ENCODE measurements at places on chromosomes 4 and X.

GRCh38 chrX:129784371-129784770, 4.6 kb downstream of the SASH3 start:
- no peak for DNase-seq

GRCh38 chr4:7828011-7828720, 111.5 kb downstream of the AFAP1 start:
- peak; percentile 99 for DNase-seq

DNA sequence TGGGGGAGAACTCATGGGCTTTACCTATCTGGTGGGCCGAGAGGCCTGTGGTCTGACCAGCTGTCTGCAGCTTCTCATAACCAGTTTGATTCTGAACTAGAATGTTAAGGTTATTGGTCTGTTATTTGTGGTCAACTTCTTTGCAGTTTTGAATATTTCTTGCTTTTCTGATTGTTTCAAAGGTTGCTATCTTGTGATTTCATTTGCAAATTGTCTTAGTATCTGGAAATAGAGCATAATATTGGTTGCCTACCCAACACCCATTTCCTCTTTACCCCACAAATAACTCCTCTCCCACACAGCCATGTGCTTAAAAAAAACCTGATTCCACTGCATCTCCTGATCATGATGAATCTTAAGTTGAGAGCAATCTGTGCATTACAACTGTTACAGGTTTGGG, 39.1 kb upstream of the BMP2K start:
- DNase-seq: no peak

GRCh38 chrX:104172121-104172520, 5.9 kb downstream of the FAM199X start:
- DNase-seq: no peak

- no peak for DNase-seq
Observed at GRCh38 chrX:7318241-7318640, 170.3 kb upstream of the PUDP start.

DNA sequence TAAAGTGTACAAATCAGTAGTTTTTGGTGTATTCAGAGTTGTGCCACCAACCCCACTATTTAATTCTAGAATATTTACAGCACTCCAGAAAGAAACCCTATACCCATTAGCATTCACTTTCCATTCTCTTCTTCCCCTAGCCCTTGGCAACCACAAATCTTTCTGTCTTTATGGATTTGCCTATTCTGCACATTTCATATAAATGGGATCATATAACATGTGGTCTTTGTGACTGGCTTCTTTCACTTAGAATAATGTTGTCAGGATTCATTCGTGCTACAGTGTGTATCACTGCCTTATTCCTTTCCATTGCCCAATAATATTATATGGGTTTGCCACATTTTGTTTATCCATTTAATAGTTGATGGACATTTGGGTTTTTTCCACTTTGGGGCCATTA, 32.2 kb downstream of the SGMS2 start:
- DNase-seq: no peak

GRCh38 chr4:138696058-138696457, 319.5 kb upstream of the NOCT start:
- DNase-seq: no peak

- DNase-seq: no peak
Observed at GRCh38 chrX:68440442-68440841, 7.1 kb upstream of the OPHN1 start.

GRCh38 chr4:70511365-70511764, 7.0 kb upstream of the AMTN start:
- no peak for DNase-seq

DNA sequence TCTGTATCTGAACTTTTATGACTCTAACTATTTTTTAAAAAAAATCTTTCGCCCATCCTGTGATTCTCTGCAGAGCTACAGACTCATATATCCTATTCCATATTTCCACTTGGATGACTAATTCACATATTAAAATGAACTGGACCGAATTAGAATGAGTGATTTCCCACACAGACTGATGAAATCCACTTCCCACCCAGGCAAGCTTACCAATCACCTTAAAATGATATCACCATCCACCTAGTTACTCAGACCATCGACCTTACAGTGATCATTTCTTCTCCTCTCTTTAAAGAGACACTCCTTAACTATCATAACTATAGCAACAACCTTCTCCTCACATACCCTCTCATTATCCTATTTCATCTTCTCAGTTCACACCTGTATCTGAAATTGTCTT, 34.1 kb upstream of the GUCY1B1 start:
- no peak for DNase-seq

GRCh38 chr4:163600727-163601126, 106.2 kb downstream of the TMA16 start:
- no peak for DNase-seq

DNA sequence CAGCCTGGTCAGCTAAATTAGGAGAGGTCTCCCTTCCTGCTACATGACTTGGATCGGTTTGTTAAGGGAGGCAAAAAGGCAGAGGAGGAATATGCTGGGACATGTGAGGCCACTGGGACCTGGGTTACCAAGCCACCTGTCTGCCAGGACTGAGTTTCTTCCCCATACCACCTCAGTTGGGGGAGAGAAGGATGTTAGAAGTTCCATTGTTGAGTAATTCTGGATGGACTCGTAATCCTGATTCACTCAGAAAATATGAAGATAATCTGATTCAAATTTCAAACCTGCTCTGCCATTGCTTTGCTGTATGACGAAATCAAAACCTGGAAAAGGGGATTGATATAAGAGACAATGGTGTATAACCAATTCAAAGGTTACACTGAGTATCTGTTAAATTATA, 97.4 kb upstream of the S100G start:
- no peak for DNase-seq

DNA sequence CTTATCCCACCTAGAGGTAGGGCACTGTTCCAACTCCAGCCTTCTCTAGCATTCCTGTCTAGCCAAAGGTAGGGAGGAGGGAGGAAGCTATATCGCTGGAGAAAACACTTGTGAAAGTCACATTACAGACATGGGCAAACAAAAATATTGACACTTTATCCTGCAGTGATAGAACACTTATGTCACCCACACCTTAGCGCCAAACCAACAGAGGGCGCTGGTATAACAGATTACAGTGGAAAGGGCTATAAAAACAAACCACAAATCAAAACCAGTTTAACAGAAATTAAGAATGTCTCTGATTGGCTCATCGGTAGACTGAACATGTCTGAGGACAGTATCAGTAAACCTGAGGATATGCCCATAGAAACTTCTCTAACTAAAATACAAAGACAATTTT, 451.3 kb downstream of the TLL1 start:
- DNase-seq: no peak

GRCh38 chr4:17236686-17237085, 275.2 kb downstream of the QDPR start:
- peak; percentile 28 for DNase-seq

DNA sequence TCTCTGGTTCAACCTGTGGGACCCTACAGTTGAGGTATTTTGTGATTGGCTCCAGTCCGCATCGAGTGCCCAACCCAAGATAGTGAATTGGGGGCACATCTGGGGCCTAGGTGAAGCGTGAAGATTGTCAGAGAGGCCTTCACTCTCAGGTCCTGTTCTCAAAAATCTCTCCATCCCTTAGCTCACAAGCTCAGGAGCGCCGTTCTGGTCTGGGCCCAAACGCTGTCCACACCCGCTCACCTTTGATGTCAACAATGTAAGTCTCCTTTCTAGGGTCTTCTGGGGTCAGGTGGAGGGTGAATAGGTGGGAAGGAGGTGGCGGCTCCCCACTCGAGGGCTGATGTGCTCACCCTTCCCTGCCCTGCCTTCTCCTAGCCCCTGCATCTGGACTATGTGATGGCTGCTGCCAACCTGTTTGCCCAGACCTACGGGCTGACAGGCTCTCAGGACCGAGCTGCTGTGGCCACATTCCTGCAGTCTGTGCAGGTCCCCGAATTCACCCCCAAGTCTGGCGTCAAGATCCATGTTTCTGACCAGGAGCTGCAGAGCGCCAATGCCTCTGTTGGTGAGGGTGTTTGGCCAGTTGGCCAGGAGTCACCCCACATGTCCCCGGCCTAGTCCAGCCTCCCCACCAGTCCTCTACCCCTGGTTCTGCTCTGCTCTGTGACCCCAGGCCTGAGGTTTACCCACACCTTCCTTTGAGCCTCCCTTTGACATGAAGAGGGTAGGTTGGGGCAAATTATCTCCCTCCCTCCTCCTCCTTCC, 7.6 kb upstream of the CDK16 start:
- no peak for DNase-seq

DNA sequence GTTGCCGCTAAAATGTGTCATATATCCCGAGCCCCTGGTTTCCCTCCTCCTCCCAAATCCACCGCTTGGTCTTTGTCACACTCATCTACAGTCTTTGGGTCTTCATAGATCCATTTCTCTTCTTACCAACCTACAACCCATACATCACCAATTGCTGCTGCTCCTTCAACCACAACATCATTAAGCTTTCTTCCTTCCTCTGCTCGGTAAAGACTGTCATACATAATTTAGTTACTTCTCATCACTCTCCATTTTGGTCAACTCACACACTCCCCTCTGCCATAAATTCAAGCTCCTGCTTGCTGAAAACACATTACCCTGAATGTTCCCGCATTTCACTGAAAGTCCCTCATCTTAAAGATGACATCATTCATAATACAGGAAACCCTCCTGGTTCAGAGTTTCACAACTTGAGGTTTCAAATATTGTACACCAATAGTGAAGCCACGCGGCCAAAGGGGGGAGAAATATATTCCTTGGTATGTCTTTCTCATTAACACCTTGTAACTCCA, 1.7 kb upstream of the DCTD start:
- DNase-seq: no peak

GRCh38 chr4:61741327-61742096, 541.4 kb downstream of the ADGRL3 start:
- DNase-seq: no peak

DNA sequence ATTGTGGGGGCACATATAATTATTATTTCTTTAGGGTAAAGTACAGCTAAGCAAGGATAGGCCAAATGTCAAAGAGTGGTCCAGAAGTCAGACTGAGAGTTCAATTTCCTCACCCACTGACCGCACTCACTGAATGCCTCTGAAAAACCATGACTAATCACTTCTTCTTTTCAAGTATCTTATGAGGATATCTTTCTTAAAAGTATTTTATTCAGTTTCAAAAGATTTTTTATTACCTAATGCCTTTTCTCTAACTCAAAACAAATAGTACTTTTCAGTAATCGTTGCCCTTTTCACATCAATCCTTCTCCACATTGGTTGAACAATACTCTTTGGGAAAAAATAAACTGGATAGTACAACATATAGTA, 61.7 kb upstream of the CAMK2D start:
- no peak for DNase-seq

DNA sequence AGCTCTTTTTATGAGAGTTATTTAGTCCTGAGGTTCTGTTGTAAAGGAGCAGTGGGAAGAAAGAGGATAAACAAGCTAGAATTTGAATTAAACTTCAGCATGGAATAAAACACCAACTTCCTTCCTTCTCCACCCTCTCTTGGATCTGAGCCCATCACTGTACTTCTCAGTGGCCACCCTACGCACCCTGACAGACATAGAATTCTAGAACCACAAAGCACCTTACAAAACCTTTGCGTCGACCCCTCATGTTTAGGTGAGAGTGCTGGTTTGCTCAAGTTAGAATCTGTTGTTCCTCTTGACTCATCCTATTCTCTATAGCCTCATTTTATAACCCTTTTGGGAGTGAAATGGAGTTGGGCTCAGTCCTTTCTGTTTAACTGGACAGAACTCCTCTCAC, 84.6 kb upstream of the RPL34 start:
- no peak for DNase-seq

GRCh38 chrX:17656556-17656955, 80.7 kb upstream of the SCML1 start:
- DNase-seq: no peak

All from AG09319 (cell line).